ENCODE measurements at places on chromosomes 3 and 15. TPM values are rescaled to one million over a fixed set of nuclear protein-coding genes. Genes with fewer than 3 reads are reported as not detected.

UBL7 gene
- total RNA-seq: 53.3 TPM

PGBD4 gene
- 2.6 TPM for total RNA-seq

CYP11A1 gene
- 0.31 TPM for total RNA-seq

TEX55 gene
- total RNA-seq: not detected

SHC4 gene
- total RNA-seq: 2.5 TPM

BUB1B gene
- total RNA-seq: 79.6 TPM

DOCK3 gene
- total RNA-seq: 4.2 TPM

KPNA4 gene
- total RNA-seq: 50.6 TPM
